Stimulated activated CD4-positive, alpha-beta T cell treated with anti-CD3 and anti-CD28 coated beads, Interleukin-12 subunit alpha, Interleukin-12 subunit beta, amount 100 ng/mL, for 24 hours (primary cell): ENCODE measurements at places on chromosomes 6 and 20.

GRCh38 chr6:24743265-24743943 lies 24.4 kb upstream of the C6orf62 start:
- peak; percentile 23 for DNase-seq

- DNase-seq: no peak
Observed at GRCh38 chr6:89716532-89716931, 78.0 kb upstream of the LYRM2 start.

- no peak for DNase-seq
Observed at GRCh38 chr6:134873500-134874388, 76.2 kb downstream of the ALDH8A1 start.

DNA sequence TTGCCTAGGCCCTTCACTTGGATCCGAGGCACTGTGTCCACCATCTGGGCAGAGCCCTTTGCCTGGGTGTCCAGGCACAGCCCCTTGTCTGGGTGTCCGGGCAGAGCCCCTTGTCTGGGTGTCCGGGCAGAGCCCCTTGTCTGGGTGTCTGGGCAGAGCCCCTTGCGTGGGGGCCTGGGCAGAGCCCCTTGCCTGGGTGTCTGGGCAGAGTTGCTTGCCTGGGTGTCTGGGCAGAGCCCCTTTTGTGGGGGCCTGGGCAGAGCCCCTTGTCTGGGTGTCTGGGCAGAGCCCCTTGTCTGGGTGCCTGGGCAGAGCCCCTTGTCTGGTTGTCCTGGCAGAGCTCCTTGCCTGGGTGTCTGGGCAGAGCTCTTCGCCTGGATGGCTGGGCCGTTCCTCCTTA lies 443.4 kb upstream of the CDH4 start:
- DNase-seq: no peak

GRCh38 chr20:50682065-50682464 lies 9.3 kb downstream of the RIPOR3 start:
- no peak for DNase-seq

- no peak for DNase-seq
Observed at GRCh38 chr6:6969761-6970223, 138.0 kb upstream of the RREB1 start.

DNA sequence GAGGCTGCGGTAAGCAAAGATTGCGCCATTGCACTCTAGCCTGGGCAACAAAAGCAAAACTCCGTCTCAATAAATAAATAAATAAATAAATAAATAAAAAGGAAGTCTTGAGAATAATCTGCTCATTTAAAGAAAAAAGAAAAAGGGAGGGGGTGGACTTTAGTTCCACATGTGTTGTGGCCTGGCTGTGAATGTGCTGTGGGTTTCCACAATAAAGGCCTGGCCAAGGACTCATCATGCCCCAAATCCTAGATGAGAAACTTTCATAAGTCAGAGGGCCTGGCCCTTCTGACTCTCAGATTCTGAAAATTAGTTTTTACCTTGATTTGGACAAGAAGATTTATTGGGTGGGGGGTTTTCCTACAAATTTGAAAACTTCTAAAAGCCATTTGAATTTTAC lies 48.4 kb downstream of the RIOK1 start:
- no peak for DNase-seq
